ENCODE measurements at places on chromosomes 5 and 9.

DNA sequence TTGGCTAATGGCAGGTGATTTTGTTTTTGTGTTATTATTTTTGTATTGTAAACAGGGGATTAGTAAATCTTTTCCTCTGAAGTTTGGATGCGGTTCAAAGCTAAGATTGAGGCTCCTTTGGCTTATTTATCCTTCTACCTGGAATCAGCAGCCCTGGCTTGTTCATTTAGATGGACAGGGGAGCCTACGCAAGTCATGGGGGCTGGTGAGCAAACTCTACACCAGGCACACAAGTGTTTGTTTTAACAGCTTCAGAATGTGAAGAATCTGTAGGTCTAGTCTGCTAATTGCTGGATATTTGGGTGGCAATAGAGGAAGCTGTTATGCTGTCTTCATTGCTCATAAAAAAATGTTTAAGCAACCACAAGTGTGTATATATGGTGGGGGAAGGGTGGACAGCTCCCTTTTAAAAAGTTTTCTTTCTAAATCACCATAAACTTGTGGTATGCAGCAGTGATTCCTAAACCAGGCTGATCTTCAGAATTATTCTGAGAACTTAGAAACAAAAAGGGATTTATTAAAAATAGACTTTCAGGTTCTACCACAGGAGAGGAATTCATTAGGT lies 20.7 kb downstream of the ZNF462 start:
- DNase-seq, result no peak

DNA sequence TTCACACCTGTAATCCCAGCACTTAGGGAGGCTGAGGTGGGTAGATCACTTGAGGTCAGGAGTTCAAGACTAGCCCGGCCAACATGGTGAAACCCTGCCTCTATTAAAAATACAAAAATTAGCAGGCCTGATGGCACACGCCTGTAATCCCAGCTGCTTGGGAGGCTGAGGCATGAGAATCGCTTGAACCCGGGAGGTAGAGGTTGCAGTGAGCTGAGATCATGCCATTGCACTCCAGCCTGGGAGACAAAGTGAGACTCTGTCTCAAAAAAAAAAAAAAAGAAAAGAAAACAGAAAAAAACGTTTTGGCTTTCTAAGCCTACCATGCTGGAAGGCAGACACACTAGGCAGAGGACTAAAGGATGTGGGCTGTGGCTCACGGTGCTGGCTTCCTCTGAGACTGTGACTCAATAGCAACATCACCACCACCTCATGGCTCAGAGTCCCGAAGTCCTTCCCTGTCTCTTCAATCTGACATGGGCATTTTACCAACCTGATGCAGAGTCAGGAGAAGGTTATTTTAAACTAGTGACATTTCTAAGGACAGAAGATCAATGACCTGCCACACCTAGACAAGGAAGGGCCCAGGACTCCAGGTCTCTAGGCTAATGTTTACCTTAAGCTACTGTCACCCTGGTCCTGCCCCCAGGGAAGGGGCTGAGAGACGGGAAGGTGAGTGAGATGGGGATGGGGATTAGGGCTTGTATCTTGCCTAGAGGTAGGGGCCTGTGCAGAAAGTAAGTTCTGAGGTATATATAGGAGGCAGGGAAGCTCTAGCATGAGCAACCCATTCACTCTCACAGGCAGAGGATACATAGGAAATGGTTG lies 3.7 kb downstream of the ECSCR start:
- no peak for DNase-seq

- no peak for DNase-seq
These were observed 42.5 kb upstream of the RIC1 start for GRCh38 chr9:5586391-5586802.

- DNase-seq, result no peak
These were observed 36.4 kb downstream of the SREK1 start for GRCh38 chr5:66180282-66181155.

GRCh38 chr5:145834554-145834916 lies 607 bp downstream of the PRELID2 start:
- DNase-seq, result no peak

GRCh38 chr9:34992376-34992951 lies 2.9 kb downstream of the DNAJB5 start:
- DNase-seq, result no peak

GRCh38 chr9:137606005-137606621 lies 627 bp downstream of the ARRDC1 start:
- no peak for DNase-seq

DNA sequence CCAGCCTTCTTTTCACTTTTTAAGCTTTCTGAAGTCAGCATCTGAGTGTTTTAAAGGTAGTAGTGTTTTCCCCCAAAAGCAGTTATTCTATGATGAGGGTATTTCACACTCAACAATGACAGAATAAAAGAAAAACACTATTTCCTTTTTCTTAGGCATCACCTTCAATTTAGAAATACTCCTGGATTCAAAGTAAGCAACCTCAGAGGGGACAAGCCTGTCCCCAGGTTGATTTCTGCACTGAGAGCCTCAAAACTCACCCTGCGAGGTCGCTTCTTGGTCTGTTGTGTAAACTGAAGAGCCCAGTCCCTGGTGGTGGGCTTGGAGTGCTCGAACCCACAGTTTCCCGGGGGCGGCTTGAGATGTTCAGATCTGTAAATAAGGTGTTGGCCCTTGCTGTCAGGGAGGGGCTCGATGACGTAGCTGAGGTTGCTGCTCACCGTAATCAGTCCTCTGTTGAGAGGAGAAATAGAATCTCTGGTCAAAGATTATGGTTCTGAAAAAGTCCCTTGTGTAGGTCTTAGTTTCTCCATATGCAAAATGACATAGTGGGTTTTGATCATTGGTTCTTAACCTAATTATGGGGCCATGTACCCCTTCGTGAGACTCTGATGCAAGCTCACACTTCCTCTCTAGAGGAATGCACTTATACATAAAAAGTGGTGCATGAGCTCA lies 55.9 kb downstream of the ADAM19 start:
- no peak for DNase-seq

GRCh38 chr5:54741711-54742110 lies 224.2 kb downstream of the SNX18 start:
- no peak for DNase-seq

DNA sequence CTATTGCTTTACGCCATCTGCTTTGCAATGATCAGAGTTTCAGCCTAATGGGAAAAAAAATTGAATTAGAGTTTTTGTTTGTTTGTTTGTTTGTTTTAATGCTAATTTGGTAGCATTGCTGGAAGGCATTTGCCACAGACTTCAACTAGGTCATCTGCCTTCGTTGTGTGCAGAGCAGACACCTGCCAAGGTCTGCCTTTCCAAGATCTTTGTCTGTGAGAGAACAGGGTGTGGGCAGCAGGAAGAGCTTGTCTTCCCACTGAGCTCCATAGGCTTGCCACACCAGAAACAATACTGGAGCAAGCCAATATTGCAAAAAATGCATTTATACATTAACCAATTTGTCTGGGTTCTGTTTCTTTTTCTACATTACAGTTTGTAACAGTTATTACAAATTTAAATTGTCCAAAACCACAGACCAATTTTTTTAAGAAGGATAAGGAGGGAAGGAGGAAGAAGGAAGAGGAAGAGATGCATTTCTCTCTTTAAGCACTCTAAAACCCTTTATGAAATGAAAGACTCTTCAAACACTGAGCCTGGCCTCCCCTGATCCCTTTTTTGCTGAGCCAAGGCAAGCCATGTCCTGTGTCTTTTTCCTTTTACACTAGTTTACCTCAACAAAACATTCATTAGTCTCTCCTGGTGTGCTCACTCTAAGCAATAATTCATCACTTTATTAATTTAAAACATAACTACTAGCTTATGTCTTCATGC lies 210.5 kb downstream of the SNX18 start:
- DNase-seq, result no peak
